CD4-positive, alpha-beta T cell treated with Interferon alpha-2 for 1 hour (primary cell): ENCODE measurements at places on chromosomes 12 and 14.

- peak; percentile 56 for DNase-seq
Measured at GRCh38 chr12:9649532-9649940, 20.0 kb upstream of the CLEC2D start.

GRCh38 chr12:13347241-13348043 is 150.9 kb downstream of the EMP1 start:
- DNase-seq, result no peak

- DNase-seq, result no peak
Measured at GRCh38 chr14:63308723-63309317, 9.9 kb downstream of the GPHB5 start.

GRCh38 chr14:77377502-77377844 is 294 bp downstream of the SAMD15 start:
- DNase-seq, result no peak

GRCh38 chr14:76717508-76718290 is 43.6 kb upstream of the VASH1 start:
- DNase-seq, result no peak

GRCh38 chr14:77248666-77249065 is 22.3 kb downstream of the NGB start:
- DNase-seq, result no peak

GRCh38 chr12:31952418-31952817 is 6.8 kb upstream of the RESF1 start:
- DNase-seq, result no peak

DNA sequence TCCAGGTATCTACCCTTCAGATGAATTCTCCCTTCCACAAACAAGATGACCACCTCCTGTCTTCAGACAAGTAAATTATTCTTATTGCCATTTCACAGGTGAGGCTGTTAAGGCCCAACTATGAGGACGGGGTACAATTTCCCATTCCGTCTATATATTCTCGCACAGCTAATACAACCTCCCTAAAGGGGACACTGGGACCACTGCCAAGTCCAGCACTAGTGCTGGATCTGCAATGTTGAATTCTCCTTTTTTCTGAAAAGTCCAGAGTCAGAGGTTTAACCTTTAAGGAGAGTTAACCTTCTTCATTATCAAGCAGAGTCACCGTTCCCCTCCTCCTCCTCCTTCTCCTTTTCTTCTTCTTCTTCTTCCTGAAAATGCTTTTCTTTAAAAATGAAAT is 130.4 kb upstream of the PARP11 start:
- no peak for DNase-seq

GRCh38 chr12:78824918-78825317 is 39.7 kb upstream of the SYT1 start:
- DNase-seq, result no peak

- no peak for DNase-seq
Measured at GRCh38 chr14:24075485-24076301, 4.3 kb downstream of the CPNE6 start.

DNA sequence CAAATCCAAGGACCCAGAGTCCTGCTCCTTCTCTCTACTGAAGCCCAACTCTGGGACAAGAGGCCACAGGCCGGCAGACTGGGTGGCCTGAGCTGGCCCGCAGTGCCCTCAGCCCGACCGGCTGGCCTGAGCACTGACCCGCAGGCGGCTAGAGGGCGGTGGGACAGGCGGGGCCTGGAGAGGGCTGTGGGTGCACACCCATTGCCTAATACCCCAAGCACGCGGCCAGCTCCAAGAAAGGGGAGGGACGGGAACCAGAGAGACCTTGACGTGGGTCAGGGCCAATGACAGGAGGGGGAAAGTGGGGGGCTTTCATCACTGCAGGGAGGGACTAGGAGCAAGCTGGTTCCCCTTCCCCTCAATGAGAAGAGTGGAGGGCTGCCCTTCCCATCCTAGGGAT is 2.0 kb upstream of the WNT10B start:
- DNase-seq, result no peak

- no peak for DNase-seq
Measured at GRCh38 chr14:22113401-22113800, 439.8 kb upstream of the OR4E1 start.

GRCh38 chr14:102154821-102155549 is 15.3 kb downstream of the WDR20 start:
- no peak for DNase-seq

DNA sequence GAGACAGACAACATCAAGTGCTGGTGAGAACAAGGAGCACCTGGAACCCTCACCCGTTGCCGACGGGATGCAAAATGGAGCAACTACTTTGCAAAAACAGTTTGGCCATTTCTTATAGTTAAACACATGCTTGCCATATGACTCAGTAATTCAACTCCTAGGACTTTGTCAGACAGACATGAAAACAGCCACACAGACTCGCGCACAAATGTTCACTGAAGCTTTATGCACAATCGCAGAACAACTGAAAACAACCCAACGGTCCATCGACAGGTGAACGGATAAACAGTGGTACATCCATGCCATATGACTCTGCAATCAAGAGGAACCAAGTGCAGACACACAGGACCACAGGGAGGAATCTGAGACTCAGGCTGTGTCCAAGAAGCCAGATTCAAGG is 30.8 kb downstream of the NCOR2 start:
- DNase-seq, result no peak
